ENCODE measurements at places on chromosomes 11 and 22. TPM values are rescaled to one million over a fixed set of nuclear protein-coding genes. Genes with fewer than 3 reads are reported as not detected.

- H3K36me3 ChIP-seq = peaks cover 8% of the 10 kb centered on the region
- no peak for DNase-seq
- no peak overlapping the region for H3K4me3 ChIP-seq
- H3K27me3 ChIP-seq = no peaks in the 10 kb centered on the region
- peak overlapping the region; percentile 97 for H3K27ac ChIP-seq
Measured at GRCh38 chr11:8831861-8832260, 79.1 kb upstream of the AKIP1 start.

- H3K36me3 ChIP-seq = no peaks in the 10 kb centered on the region
- peaks cover 6% of the 10 kb centered on the region for H3K4me1 ChIP-seq
- peaks cover 8% of the 10 kb centered on the region for H3K27me3 ChIP-seq
- no peak overlapping the region for H3K4me3 ChIP-seq
Measured at GRCh38 chr11:101510591-101510990, 73.2 kb downstream of the TRPC6 start.

- DNase-seq = no peak
- H3K4me1 ChIP-seq = no peaks in the 10 kb centered on the region
- no peaks in the 10 kb centered on the region for H3K27me3 ChIP-seq
- H3K36me3 ChIP-seq = peaks cover 28% of the 10 kb centered on the region
- no peak overlapping the region for H3K4me3 ChIP-seq
Measured at GRCh38 chr22:41256254-41257253, 15.8 kb upstream of the CHADL start.

DNA sequence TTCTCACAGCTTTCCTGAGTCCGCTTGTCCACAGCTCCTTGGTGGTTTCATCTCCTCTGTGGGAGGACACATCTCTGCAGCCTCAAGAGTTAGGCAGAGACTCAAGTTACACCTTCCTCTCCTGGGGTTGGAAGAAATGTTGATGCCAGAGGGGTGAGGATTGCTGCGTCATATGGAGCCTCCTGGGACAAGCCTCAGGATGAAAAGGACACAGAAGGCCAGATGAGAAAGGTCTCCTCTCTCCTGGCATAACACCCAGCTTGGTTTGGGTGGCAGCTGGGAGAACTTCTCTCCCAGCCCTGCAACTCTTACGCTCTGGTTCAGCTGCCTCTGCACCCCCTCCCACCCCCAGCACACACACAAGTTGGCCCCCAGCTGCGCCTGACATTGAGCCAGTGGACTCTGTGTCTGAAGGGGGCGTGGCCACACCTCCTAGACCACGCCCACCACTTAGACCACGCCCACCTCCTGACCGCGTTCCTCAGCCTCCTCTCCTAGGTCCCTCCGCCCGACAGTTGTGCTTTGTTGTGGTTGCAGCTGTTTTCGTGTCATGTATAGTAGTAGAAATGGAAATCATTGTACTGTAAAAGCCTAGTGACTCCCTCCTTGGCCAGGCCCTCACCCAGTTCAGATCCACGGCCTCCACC, 11.7 kb downstream of the RASD2 start:
- peaks cover 6% of the 10 kb centered on the region for H3K4me1 ChIP-seq
- peaks cover 14% of the 10 kb centered on the region for H3K27me3 ChIP-seq
- H3K36me3 ChIP-seq = no peaks in the 10 kb centered on the region
- H3K4me3 ChIP-seq = no peak overlapping the region

GRCh38 chr11:131672191-131672590, 301.8 kb downstream of the NTM start:
- H3K36me3 ChIP-seq = no peaks in the 10 kb centered on the region
- no peak for DNase-seq
- peaks cover 2% of the 10 kb centered on the region for H3K4me1 ChIP-seq
- no peak overlapping the region for H3K4me3 ChIP-seq

- H3K27me3 ChIP-seq = no peaks in the 10 kb centered on the region
- no peak overlapping the region for H3K4me3 ChIP-seq
- no peak for DNase-seq
- H3K36me3 ChIP-seq = peaks cover 2% of the 10 kb centered on the region
- no peak overlapping the region for H3K27ac ChIP-seq
Measured at GRCh38 chr22:39185601-39186012, 33.1 kb upstream of the CBX7 start.

DNA sequence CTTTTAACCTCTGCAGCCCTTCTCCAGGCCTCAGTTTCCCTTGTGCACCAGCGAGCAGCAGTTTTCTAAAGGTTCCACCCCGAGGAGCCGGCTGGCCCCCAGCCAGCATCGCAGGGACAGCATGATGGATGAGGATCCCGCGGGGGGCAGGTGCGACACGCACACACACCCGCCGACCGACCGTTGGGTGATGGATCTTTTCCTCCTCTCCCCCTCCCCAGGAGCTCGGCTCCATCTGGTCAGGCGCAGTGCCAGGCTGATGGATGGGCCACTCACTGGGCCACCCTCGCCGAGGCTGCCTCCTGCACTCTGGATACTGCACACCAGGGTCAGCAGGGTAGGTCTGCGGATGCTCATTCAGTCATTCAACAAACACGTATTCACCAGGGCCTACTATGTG, 12.8 kb upstream of the CABP7 start:
- H3K27ac ChIP-seq = no peak overlapping the region
- DNase-seq = no peak
- H3K27me3 ChIP-seq = peaks cover 83% of the 10 kb centered on the region

GRCh38 chr11:12686246-12687060, 12.2 kb downstream of the TEAD1 start:
- peaks cover 99% of the 10 kb centered on the region for H3K4me1 ChIP-seq
- no peaks in the 10 kb centered on the region for H3K36me3 ChIP-seq
- H3K4me3 ChIP-seq = no peak overlapping the region

- no peak within 1 kb of the TSS for H3K4me3 ChIP-seq
- no peaks in the 10 kb centered on the region for H3K36me3 ChIP-seq
- H3K27me3 ChIP-seq = peaks cover 25% of the 10 kb centered on the region
- H3K27ac ChIP-seq = no peak within 1 kb of the TSS
- DNase-seq = no peak
Measured at GRCh38 chr11:63369165-63369970, at the start of gene SLC22A9. Gene SLC22A9 (plus strand): TSS chr11:63369785. CDS start chr11:63370057, 272 bp downstream.

DNA sequence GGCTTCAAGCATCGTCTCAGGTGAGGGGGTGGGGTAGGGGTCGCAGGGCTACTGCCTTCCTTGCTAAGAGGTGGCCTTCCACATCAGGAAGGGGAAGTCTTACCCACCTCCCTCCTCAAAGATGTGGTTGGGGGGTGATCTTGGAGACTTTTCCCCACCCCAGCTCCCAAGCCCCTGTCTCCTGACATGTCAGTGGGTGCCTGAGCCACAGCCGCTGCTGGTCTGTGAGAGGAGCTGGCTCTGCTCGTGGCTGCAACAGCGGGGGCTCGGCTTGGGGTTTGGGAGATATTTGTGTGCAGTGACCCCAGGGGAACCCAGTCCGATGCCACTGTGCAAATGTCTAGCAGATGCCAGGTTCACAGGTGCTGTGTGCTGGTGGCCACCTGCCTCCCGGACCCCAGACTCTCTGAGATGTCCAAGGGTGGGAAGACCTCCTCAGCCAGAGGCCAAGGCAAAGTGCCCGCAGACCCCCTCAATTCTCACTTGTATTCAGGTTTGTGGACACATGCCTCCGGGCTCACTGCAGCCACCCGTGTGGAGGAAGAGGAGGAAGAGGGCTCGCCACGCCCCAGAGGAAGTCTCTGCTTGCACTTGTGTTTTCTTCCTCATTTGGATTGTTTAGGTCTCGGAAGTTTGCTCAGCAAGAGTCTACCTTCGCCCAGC, 1.9 kb downstream of the KCNQ1 start:
- no peak overlapping the region for H3K27ac ChIP-seq
- peaks cover 82% of the 10 kb centered on the region for H3K27me3 ChIP-seq
- peaks cover 15% of the 10 kb centered on the region for H3K4me1 ChIP-seq
- no peaks in the 10 kb centered on the region for H3K36me3 ChIP-seq

DNA sequence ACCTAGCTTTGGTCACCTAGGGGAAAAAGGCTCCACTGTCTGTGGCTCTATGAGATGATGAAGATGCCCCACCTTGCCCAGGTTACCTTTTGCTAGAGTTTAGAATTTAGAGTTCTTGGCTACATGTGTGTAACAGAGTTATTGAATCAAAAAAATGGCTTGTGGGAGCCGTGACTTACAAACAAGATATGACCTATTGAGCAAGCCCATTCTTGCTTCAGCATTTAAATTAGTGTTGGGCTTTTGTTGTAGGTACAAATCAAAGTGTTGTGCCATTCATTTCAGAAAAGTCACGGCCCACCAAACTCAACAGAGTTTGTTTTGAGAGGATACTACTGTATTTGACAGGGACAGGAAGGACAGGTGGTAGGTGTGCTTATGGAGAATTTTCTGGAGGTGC, 768.8 kb downstream of the NTM start:
- H3K36me3 ChIP-seq = no peaks in the 10 kb centered on the region
- DNase-seq = no peak

DNA sequence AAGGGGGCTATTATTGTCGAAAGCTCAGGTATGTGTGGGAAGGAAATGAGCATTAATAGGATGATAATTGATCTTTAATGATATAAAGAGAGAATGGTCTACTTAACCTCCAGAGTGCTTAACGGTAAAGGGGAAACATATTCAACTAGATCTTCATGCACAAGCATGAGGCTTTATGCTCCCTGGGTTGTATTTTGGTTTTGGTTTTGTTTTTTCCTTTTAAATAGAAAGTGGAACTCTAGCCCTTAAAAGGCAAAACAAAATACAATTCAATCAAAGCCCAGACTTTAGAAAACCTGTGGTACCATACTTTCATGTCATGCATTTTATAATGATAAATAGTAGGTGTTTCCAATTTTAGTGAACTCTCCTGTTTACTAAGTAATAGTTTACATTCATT, 622.7 kb downstream of the METTL15 start:
- peaks cover 22% of the 10 kb centered on the region for H3K4me1 ChIP-seq
- H3K27me3 ChIP-seq = no peaks in the 10 kb centered on the region
- DNase-seq = no peak
- no peaks in the 10 kb centered on the region for H3K36me3 ChIP-seq
- no peak overlapping the region for H3K27ac ChIP-seq
- H3K4me3 ChIP-seq = no peak overlapping the region

DNA sequence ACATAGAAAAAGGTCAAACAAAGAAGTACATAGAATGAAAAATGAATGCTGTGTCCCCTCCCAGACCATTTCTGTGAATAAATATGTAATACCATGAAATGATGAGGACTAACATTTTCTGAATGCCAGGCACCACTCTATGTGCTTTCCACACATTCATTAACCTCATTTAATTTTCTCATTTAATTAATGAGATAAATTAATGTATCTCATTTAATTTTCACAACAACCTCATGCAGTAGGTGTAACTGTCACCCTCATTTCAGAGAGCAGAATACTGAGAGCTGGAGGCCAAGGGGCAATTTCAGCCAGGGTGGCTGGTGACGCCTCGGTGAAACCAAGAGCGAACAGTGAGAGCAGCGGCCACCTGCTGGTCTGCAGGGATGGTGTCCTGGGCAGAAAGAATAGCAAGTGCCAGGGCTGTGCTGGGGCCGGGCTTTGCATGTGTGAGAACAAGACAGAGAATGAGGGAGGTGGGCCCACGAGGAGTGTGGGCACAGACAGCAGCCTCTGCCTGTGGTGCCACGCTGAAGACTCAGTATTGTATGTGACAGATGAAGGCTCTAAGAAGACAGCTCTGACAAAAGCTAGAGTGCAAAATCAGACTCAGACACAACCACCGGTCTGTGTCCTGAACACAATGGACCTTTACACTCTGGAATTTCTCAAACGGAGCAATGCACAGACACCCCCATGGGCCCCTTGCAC, 1.8 kb upstream of the SERPIND1 start:
- H3K27ac ChIP-seq = no peak overlapping the region
- no peaks in the 10 kb centered on the region for H3K27me3 ChIP-seq
- H3K4me1 ChIP-seq = no peaks in the 10 kb centered on the region
- H3K36me3 ChIP-seq = peaks cover 1% of the 10 kb centered on the region
- DNase-seq = no peak
- no peak overlapping the region for H3K4me3 ChIP-seq

DNA sequence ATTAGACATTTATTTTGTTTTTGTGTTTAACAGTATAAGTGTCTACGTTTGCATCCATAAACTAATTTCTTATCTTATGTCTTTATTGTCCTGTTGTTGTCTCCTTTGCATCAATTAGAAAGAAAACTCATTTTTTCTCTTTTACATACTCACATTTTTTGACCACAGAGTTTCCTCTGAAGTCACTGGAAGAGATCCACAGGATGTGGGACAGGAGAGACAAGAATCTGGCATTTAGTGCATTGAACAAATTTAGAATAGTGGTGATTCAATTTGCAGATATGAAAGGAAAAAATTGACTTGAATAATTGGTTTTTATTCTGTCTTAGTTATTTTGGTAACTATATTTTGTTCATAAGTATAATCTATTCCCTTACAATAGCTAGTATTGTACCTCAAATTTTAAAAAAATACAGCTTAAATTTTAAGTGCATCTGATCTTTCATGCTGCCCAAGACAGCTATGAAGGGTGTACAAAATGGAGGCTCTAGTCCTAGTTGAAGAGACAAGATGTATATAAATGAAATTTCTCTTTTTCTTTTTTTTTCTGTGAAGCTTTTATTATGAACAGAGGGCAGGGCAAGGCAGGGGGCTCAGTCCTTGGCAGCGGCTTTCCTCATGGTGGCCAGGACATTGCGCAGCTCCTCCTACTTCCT, 24.4 kb downstream of the HORMAD2 start:
- DNase-seq = no peak
- peaks cover 7% of the 10 kb centered on the region for H3K27me3 ChIP-seq
- no peaks in the 10 kb centered on the region for H3K4me1 ChIP-seq
- no peaks in the 10 kb centered on the region for H3K36me3 ChIP-seq

GRCh38 chr11:103315248-103315647, 206.0 kb downstream of the DYNC2H1 start:
- no peak overlapping the region for H3K27ac ChIP-seq
- peaks cover 4% of the 10 kb centered on the region for H3K36me3 ChIP-seq
- no peak overlapping the region for H3K4me3 ChIP-seq
- DNase-seq = no peak
- H3K27me3 ChIP-seq = no peaks in the 10 kb centered on the region

DNA sequence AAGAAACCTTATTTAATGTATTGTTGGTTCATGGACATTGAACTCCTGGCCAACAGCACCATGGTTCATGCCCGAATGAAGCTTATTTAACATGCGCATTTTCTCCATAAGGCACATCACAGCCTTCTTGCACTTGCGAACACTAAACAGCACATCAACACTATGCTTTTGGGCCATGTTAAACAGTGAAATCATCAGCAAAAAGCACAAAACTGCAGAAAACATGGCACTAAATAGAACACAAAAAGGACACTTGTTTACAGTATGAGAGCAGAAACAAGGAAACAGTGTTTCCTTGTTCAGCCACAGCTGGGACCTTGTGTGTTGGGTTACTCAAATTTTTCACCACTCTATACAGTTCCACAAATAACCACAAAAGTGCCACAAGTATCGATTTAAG, 122.3 kb downstream of the MSANTD4 start:
- no peak overlapping the region for H3K4me3 ChIP-seq
- no peak overlapping the region for H3K27ac ChIP-seq
- no peak for DNase-seq
- H3K4me1 ChIP-seq = no peaks in the 10 kb centered on the region
- no peaks in the 10 kb centered on the region for H3K27me3 ChIP-seq

- DNase-seq = no peak
- H3K27me3 ChIP-seq = no peaks in the 10 kb centered on the region
- peaks cover 20% of the 10 kb centered on the region for H3K4me1 ChIP-seq
- no peak overlapping the region for H3K4me3 ChIP-seq
- peaks cover 22% of the 10 kb centered on the region for H3K36me3 ChIP-seq
- H3K27ac ChIP-seq = no peak overlapping the region
Measured at GRCh38 chr22:29346659-29347058, 31.2 kb upstream of the RASL10A start.

Gene SLC1A2
- total RNA-seq = 1.9 TPM

Gene USP2
- total RNA-seq = 13.1 TPM

Gene GSC2
- total RNA-seq = not detected

Gene KRTAP5-8
- total RNA-seq = 0.73 TPM

Gene OR4D5
- not detected for total RNA-seq

Gene MAPK8IP2
- 2.8 TPM for total RNA-seq

Data from mesothelial cell of epicardium (in vitro differentiated cells).